ENCODE measurements at places on chromosomes 11 and 22.

- no peak for DNase-seq
Measured at GRCh38 chr11:6991227-6991626, 28.9 kb downstream of the ZNF214 start.

DNA sequence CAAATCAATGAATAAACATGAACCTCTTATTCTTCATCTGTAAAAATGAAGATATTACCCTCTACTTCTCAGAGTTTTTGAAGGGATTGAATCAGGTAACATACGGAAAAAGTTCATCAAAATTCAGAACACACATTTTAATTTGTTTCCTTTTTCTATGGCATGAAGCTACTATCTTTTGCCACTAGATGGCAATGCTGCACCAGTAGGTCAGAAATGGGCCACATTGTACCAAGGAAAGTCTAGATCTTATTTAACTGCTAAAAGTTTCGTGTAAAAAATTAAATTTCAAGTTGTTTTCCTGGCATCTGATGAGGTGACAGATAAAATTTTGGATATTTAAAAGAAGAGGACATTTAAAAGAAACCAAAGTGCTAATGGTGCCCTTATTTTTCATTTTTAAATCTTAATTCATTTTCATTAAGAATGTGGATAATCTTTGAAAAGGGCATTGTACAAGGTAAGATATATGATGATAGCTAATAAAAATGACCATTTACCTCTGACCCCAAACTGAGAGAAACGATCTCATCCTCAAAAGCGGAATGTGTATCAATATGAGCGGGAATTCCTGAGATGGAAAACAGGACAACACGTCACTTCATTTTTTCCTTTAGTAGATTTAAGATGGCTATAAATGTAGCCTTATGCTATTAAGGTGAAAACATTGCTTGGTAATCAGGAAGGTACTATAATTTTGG, 16.1 kb downstream of the ALKBH8 start:
- DNase-seq, result no peak

GRCh38 chr11:100681064-100681502, 6.0 kb upstream of the ARHGAP42 start:
- no peak for DNase-seq

DNA sequence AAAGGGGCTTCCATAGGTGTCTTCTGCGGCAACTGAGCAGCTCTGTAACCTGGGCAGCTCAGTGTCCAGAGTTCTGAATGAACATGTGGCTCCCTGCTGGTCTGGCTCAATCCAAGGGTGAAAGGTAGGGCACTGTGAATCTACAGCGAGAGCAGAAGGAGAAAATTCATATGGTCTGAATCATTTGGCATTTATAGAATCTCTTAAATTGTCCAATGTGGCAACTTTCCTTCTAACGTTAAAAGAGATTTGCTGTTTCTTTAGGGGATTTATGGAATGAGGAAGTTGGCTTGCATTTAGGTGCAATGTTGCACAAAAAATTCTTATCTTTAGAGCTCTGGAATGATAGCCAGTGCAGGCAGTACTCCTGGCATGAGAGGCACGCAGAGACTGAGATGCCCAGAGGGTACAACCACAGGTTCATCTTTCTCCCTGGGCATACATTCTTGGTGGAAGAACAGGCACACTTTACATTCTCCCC, 17.0 kb downstream of the ATXN10 start:
- DNase-seq, result no peak

GRCh38 chr11:1303126-1303821, 6.2 kb downstream of the TOLLIP start:
- no peak for DNase-seq

- DNase-seq, result no peak
Measured at GRCh38 chr22:32852395-32853251, 51.1 kb downstream of the TIMP3 start.

- no peak for DNase-seq
Measured at GRCh38 chr11:61588728-61589191, 7.9 kb upstream of the SYT7 start.

GRCh38 chr11:78202733-78203167, 14.0 kb downstream of the USP35 start:
- no peak for DNase-seq

DNA sequence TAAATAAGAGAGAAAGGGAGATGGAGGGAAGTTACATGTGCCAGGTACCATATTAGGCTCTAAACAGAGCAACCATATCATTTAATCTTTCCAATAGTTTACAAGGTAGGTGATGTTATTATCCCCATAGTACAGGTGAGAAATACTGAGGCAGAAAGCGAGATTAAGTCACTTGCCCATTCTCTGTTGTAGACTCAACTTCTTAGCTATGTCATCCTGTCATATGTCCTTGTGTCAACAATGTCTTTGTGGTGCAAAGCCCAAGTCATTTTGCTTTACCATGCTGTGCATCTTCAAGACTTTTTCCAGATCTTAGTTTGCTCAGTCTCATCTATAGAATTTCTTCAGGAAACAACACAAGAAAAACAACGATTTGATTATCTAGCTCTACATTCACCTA, 205.0 kb upstream of the E2F8 start:
- no peak for DNase-seq

- no peak for DNase-seq
Measured at GRCh38 chr11:120249279-120250262, 9.6 kb downstream of the POU2F3 start.

GRCh38 chr22:43600265-43600664, 188.5 kb downstream of the MPPED1 start:
- no peak for DNase-seq

- no peak for DNase-seq
Measured at GRCh38 chr22:32754413-32755041, 47.0 kb upstream of the TIMP3 start.

- DNase-seq, result no peak
Measured at GRCh38 chr22:48476577-48476976, 1351.1 kb downstream of the BRD1 start.

GRCh38 chr11:1877211-1878136, 14.2 kb downstream of the PRR33 start:
- DNase-seq, result no peak

DNA sequence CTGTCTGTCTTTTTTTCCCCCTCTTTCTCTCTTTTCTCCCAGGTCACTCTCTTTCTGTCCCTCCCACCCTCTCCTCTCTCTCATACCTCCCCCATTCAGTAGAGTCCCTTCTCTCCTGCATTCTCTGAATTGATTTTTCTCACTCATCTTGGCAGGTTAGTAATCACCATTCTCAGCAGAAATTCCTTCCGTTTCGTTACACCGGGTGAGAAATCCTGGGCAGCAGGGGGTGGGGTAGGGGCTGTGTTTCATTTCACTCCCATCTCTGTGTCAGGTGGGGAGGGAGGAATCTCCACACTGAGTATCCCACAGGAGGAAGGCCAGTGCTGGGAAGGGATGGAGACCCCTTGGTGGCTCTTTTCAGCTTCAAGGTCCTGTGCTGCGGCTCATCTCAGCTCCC, 253.5 kb downstream of the MIAT start:
- no peak for DNase-seq

DNA sequence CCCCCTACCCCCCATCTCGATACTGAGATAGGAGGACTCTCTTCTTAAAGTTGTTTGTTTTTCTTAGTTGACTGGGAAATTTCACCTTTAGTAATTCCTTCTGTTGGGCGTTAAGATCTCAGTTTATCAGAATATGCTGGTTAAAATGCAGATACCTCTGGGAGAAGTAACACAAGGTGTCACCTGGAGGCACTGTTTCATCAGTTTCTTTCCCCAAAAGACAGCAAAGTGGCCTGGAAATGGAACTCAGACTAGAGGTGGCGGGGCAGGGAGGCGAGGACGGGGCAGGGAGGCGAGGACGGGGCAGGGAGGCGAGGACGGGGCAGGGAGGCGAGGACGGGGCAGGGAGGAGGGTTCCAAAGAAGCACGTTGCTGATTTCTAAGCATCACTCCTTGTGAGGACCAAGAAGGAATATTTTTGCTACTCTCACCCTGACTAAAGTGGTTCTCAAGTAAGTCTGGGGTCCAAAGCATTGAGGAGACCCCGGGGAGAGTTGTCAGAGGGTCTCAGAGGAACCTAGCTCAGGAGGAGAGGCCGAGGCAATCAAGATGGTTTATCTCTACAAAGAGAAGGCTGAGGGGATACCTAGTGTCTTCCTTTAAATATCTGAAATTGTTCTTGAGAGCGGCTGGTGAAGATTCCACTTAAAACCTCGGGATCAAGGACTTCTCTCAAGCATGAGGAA, 147.0 kb upstream of the B3GAT1 start:
- DNase-seq, result no peak

GRCh38 chr22:39236321-39237317, 8.2 kb downstream of the PDGFB start:
- no peak for DNase-seq

DNA sequence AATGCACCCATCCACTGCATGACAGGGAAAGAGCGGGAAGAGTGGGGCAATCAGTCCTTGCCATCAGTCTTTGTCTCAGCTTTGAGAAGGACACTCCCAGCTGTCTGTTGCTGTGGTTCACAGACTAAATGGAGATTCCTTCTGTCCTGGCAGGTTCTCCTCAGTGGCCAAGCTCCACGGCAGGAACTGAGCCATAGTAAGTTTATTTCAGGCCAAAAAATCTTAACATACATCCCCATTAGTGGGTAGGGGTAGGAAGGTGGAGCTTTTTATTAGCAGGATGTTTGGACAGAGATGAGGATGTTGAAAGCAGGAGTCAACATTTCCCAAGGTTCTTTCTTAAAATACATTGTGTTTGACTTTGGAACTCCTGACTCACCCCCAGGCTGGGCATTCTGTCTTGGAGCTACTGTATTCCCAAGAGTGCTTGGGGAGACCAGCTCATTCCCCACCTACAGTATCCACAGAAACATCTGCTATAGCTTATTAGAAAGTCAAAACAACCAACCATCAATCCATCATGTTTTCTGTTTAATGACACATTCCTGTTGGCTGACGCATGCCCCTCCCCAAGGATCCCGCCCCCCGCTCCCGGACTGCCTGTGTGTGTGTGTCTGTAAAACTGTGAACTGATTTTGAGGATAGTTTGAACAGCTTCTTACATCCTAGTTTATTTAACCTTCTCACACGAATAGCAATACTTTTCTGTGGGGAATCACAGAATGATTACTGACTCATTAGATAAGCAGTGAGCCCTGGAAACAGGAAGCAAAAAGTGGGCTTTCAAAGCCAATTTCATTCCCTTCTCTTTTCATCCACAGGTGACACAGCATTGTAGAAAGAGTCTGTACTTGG, 109.5 kb downstream of the CCDC81 start:
- DNase-seq, result no peak

DNA sequence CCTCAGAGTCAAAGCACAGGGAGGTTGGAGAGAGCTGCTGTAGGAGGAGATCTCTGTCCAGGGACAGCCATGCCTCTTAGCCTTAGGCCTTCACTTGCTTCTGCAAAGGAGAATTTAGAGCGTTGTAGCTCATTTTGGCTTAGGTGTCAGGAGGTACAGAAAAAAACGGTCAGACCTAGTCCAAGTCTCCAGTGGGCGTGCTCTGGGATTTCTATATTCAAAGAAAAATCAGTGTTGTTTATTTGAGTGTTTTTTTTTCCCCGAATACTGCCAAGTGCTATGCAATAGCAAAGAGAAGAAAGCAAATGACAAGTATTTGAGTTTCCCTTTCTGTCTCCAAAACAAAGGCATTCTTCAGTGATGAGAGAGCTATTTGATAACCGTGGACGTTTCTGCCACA, 22.7 kb upstream of the OPCML start:
- no peak for DNase-seq

- no peak for DNase-seq
Measured at GRCh38 chr11:79845002-79845709, 404.3 kb upstream of the TENM4 start.

- DNase-seq, result no peak
Measured at GRCh38 chr11:33160587-33160986, 693 bp downstream of the CSTF3 start.

DNA sequence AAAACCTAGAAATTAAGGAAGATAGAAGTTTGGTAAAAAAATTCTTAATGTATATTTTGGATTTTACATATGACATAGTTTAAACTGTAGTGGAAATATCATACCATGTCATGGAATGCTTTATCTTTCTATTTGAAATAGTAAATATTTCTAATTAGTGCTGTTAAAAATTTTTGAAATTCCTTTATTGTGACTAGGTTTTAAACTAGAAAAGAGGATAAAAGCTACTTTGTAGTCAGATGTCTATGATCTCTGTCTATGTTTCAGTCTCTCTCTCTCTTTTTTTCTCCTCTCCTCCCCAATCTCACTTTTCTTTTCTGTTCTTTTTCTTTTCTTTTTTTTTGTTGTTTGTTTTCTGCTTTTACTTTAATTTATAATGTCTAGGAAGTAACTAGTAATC, 226.2 kb downstream of the TMEM135 start:
- no peak for DNase-seq

DNA sequence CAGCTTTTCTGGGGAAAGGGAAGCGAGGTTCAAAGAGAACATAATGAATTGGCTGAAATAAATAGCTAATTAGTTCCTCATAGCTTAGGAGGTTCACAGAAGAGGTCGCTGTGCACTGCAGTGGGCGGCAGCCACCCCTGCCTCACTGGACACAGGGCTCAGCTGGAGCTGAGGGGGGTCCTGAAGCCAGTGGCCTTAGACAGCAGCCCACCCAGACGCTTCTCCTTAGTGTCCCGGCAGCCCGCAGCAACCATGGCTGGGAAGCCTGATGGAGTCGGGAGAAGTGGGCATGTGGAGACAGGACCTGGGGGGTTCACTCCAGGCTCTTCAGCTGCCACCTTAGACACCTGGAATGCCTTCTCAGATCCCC, 75.4 kb downstream of the TRIM29 start:
- DNase-seq, result no peak

GRCh38 chr22:19764636-19765476, 4.3 kb downstream of the TBX1 start:
- no peak for DNase-seq

- DNase-seq, result no peak
Measured at GRCh38 chr11:27309046-27309445, 54.0 kb downstream of the CCDC34 start.

GRCh38 chr11:111114091-111114490, 131.4 kb upstream of the POU2AF2 start:
- no peak for DNase-seq

DNA sequence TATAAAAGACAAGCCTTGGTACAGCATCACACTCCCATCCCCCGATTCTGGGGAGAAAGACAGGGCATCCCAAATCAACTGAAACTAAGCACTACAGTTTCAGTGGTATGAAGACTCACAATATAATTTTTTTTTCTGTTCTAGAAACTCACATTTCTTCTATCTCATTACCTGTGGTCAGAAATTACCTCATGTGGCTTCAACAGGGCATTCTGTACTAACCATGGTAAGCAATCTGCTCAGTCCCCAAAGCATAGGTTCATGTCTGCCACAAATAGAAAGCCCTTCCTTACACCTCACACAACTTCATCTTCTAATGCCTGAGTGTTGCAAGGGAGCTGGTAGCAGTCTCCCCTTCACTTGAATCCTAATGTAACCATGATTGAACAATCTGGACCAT, 147.4 kb upstream of the POU2AF2 start:
- no peak for DNase-seq

- no peak for DNase-seq
Measured at GRCh38 chr11:125180413-125181305, 16.1 kb downstream of the PKNOX2 start.

All from cortex of kidney (tissue), 1 donor.